ENCODE measurements at places on chromosomes 12 and 14. TPM values are rescaled to one million over a fixed set of nuclear protein-coding genes. Genes with fewer than 3 reads are reported as not detected.

DNA sequence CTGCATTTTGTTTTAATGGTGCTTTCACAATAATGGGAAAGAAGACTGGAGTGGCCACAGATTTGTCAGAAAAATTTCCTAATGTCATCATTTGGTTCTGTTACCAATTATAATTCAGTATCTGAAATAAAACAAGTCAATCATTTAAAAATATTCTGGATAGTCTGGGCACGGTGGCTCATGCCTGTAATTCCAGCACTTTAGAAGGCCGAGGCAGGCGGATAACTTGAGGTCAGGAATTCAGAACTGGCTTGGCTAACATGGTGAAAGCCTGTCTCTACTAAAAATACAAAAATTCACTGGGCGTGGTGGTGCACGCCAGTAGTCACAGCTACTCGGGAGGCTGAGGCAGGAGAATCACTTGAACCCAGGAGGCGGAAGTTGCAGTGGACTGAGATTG, 4.0 kb upstream of the LIMA1 start:
- no peak for DNase-seq

- peak; percentile 21 for DNase-seq
These were observed 1.2 kb upstream of the CLEC2B start for GRCh38 chr12:9870286-9870866.

- peak; percentile 47 for DNase-seq
These were observed 86.3 kb upstream of the TMTC2 start for GRCh38 chr12:82600379-82600778.

DNA sequence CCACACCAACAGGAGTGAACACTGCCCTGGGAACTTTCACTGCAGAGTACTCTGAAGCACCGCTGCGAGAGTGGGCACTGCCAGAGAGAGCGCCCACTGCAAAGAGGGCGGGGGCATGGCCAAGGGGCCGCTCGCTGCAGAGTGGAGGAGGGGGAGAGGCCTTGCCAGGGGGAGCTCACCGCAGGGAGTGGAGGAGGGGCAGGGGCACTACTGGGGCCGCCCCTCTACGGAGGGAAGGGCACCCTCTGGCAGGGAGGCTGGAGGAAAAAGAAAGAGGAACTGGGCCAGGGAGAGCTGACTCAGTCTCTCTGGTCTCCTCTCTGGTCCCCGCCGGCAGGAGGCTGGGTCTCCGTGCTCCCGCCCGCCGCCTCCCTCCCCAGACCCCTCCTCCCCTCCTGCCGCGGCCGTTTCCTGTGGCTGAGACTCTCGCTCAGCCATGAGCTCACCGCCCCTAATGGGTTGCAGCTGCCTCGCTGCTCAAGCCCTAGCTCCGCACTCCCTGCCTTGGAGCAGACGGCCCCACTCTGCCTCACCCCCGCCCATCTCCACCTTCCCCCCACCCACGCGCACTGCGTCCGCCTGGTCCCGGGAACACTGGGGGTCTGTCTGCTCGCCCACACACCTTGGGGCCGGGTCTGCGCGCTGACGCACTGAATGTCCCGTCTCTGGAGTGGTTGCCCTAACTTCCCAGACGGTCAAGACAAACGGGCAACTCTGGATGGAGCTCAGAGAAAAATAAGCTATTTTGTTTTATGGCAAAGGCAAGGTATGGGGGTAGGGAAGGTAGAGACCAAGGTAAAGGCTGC, 1.3 kb downstream of the ARHGEF40 start:
- DNase-seq: peak; percentile 98

DNA sequence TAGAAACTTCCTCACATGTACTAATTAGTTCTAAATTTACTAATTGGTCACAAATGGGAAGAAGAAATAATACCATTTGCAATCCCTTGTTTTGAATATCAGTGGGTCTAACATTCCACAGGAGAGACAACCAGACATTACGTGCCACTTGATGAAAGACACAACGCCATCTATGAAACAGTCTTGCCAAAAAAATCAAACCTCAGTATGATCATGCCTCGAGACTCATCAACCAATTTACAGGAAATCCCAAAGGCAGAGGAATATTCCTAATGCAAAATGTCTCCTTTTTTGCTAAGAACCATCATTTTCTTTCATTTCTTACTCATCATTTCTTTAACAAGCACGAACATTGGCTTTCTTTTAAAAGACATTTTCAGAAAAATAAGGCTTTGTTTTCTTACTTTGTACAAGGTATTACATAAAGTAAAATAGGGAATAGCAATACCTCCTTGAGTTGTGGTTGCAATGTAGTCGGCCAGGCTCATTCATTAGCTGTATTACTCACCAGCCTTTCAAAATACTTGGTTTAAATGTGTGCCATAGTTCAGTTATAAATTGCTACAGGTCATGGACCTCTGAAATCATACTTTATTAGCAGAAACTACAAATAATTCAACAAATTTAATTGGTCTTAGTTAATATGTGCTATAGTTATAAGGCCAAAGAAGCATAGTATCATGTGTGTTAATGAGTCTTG, 436.2 kb upstream of the FLRT2 start:
- DNase-seq: no peak

Gene CD4
- total RNA-seq: 3.7 TPM

Gene PIWIL1
- total RNA-seq: not detected

Gene DAO
- total RNA-seq: not detected

Gene AGAP2
- total RNA-seq: 3.7 TPM

- DNase-seq: no peak
These were observed 216.3 kb downstream of the C12orf42 start for GRCh38 chr12:103279444-103279843.

Gene CBLN3
- total RNA-seq: 1.3 TPM

DNA sequence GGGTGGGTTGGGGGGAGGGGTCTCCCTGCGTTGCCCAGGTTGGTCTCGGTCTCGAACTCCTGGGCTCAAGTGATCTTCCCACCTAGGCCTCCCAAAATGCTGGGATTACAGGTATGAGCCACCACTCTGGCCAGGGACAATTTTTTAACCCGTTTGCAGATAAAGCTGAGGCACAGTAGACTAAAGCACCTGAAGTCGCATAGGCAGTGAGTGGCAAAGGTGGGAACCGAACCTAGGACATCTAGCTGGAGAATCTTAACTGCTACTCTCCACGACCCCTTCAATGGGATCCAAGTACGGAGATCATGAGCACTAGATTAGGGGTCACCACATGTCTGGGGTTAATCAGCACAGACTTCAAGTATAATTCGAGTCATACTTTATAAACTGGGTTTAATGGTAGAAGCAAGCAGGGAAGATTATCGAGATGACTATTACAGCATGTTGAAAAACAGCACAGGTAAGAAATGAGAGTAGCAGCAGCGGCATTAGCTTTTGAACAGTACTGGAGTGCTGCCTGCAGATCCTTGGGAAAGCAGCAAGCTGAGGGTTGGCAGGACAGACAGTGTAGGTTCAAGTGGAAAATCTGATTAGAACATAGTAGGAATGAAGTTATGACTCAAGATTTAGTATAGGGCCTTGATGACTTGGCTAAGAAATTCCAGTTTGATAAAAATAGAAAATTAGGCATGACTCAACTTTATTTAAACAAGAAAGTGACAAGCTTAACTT, 23.9 kb downstream of the NID2 start:
- DNase-seq: no peak

- no peak for DNase-seq
These were observed 195.7 kb upstream of the GARIN2 start for GRCh38 chr14:66993512-66993911.

GRCh38 chr14:94460631-94461416, 8.2 kb upstream of the SERPINA11 start:
- DNase-seq: no peak

- DNase-seq: no peak
These were observed 2.5 kb downstream of the HNRNPA1 start for GRCh38 chr12:54282949-54283593.

Gene SYNDIG1L
- total RNA-seq: not detected

Gene BAZ2A
- 34.6 TPM for total RNA-seq

Gene FGF23
- total RNA-seq: 0.31 TPM

DNA sequence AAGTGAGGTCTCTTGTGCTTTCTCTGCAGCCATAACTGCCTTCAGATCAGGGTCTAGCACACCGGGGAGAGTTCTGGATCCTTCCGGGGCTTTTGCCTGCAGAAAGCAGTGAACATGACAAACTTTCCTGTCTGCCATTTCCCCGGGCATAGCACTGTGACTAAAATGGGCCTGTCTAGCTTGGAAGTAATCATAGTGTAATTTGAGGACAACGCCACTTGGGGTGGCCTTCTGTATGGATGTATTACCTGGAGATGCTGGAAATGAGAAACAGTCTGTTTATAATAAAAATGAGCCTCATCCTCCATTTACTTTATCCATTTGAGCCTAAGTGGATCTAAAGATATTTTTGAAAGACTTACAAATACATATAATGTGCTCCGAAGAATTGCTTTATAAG, 453.7 kb downstream of the VRK1 start:
- DNase-seq: no peak

GRCh38 chr12:92899386-92900001, 29.6 kb downstream of the EEA1 start:
- DNase-seq: peak; percentile 57

DNA sequence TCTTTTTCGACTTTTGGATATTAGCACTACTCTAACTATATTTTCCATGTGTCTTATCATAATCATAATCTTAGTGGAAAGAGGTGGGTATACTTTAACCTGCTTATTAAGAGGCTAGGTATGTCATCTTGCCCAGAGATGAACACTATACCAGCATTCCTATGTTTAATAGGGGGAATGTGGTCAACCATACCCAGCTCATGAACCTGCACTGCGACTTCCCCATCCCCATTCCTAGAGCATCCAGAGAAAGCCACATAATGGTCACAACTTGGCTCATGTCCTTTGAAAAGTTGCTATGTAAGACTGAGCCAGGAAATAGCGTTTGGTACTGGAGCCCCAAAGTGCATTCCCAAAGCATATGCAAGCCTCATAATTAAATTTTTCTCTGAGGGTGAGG, 55.2 kb downstream of the TMCC3 start:
- no peak for DNase-seq

Gene MYF6
- total RNA-seq: 164 TPM

- no peak for DNase-seq
These were observed 23.2 kb upstream of the APOF start for GRCh38 chr12:56385873-56386272.

Gene IGF1
- 72.9 TPM for total RNA-seq

- DNase-seq: no peak
These were observed 6.3 kb downstream of the TRMT61A start for GRCh38 chr14:103535081-103535890.

DNA sequence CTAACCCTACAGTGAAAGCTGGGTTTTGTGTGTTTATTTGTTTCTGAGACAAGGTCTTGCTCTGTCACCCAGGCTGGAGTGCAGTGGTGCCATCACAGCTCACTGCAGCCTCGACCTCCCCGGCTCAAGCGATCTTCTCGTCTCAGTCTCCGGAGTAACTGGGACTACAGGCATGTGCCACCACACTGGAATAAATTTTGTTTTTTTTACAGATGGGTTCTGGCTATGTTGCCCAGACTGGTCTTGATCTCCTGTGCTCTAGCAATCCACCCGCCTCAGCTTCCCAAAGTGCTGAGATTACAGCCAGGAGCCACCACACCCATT, 26.4 kb downstream of the TBX3 start:
- DNase-seq: no peak

Gene OTX2
- 0.10 TPM for total RNA-seq

GRCh38 chr12:101670007-101670671, 27.3 kb upstream of the CHPT1 start:
- DNase-seq: peak; percentile 32

Gene ARG2
- 3.9 TPM for total RNA-seq

Gene TAS2R7
- total RNA-seq: not detected

DNA sequence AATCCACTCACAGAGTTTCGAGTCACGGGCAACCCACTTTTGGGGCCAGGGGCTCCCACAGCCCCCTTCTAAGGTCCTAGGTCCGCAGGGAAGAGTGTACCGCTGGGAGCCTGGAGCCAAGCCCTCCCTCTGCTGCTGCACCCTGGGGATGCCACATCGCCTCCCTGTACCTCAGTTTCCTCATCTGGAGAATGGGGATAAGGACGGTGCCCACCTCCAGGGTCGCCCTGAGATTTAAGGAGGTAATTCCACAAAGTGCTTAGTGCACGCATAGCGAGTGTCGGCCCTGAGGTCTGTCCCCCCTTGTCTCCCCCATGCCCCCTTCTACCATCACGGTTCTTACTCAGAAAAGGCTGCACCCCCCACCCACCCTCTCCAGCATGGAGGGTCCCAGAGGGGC, 35.5 kb downstream of the NCOR2 start:
- DNase-seq: no peak

Gene CCDC175
- not detected for total RNA-seq

GRCh38 chr12:4579305-4580102, 17.5 kb downstream of the DYRK4 start:
- DNase-seq: no peak

GRCh38 chr14:63308723-63309317, 9.9 kb downstream of the GPHB5 start:
- DNase-seq: no peak

DNA sequence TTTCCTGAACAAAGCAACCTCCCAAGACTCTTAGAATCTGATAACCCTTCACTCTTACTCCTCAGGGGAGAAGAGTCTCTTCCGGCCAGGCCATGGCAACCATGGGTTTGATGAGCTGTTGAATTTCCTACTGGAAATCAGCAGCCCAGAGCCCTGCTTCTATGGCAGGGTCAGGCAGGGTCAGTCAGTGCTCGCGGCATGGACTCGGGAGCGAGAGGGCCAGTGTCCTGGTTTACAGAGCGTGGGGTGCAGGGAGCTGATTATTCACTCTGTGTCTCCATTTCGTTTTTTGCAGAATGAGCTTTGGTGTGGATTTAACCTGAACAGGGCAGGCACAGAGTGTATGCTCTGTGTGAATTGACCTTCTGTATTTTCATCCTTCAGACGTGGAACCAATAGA, 340.6 kb upstream of the SFSWAP start:
- DNase-seq: no peak

DNA sequence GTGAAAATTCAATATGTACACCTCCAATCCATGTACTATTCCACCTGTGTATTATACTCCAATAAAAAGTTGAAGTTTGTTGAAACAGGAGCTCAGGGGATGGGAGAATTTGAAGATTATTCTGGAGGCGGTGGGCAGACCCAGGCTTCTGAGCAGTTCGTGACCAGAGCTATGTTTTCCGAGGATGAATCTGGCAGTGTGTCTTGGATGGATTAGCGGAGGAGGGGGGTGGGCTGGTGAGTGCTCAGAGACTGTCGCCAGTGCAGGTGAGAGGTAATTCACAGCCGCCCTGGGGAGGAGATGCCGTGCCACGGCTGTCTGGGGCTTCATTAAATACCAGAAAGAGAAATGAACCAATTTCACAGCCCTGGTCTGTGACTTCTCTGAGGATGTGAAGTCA, 283.0 kb upstream of the RTL1 start:
- DNase-seq: no peak

GRCh38 chr12:124681779-124682391, 114.5 kb upstream of the NCOR2 start:
- peak; percentile 61 for DNase-seq

- no peak for DNase-seq
These were observed 4.0 kb upstream of the C1R start for GRCh38 chr12:7096006-7096932.

DNA sequence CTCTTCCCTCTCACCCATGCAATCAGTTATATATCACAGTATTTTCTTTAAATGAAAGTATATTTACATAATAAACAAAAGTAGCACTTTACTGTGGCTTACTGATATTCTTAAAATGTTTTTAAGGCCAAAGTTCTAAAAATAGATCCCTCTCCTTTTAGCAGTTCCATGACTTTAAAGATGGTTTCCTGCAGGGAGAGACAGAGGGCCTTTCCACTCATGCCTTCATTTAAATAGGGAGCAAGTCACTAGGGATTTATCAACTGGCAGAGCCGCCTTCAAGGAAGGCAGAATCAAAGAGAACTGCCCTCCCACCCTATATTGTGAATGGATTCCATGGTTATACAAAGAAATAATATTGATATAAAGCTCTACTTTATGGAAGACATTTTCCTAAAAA, 55.5 kb downstream of the DUSP16 start:
- DNase-seq: peak; percentile 21

All from tongue (tissue), 3 donors.